Glomerular endothelial cell (primary cell): ENCODE measurements at places on chromosomes 16 and 17. TPM values are rescaled to one million over a fixed set of nuclear protein-coding genes. Genes with fewer than 3 reads are reported as not detected.

The KRT40 gene
- not detected in 2 replicates for total RNA-seq

The KCNJ18 gene
- not detected in 2 replicates for total RNA-seq

The LPO gene
- not detected in 2 replicates for total RNA-seq

The TBC1D28 gene
- total RNA-seq, result not detected in 2 replicates

The KRTAP1-1 gene
- total RNA-seq, result not detected in 2 replicates

The AHSP gene
- total RNA-seq, result not detected in 2 replicates

The UNK gene
- total RNA-seq, result 14.5 and 28.6 TPM in 2 replicates

The PLCG2 gene
- 26.4 and 36.8 TPM in 2 replicates for total RNA-seq

The CCDC57 gene
- total RNA-seq, result 10.2 and 23.8 TPM in 2 replicates

The ST6GALNAC2 gene
- 1.8 and 3.3 TPM in 2 replicates for total RNA-seq

The HSPB9 gene
- total RNA-seq, result not detected in 2 replicates

The ATP2C2 gene
- total RNA-seq, result 0.10 TPM in 1 of 2 replicates, not detected in the other
